Central memory CD4-positive, alpha-beta T cell (primary cell): ENCODE measurements at places on chromosomes 2 and 18.
A peak's percentile ranks its signal among the peaks of the same experiment; 100 is the strongest.

- no peak for DNase-seq
Observed at GRCh38 chr18:53253789-53254188, 913.8 kb downstream of the DCC start.

GRCh38 chr2:15798701-15799431, 141.5 kb upstream of the MYCN start:
- DNase-seq, result no peak

DNA sequence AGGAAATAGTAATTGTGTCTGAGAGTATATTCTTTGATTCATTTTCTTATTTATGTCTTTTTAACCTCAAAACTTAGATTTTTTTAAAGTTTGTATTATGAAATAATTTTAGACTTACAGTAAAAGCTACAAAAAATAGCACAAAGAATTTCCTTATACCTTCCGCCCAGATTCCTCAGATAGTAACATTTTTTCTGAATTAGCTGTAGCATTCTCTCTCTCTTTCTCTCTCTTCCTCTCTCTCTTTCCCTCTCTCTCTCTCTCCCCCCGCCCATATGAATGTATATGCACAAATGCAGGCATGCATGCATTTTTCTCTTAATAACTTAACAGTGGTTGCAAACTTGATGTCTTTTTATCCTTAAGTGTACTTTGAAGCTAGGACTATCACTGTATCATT, 361.1 kb upstream of the NRP2 start:
- no peak for DNase-seq

DNA sequence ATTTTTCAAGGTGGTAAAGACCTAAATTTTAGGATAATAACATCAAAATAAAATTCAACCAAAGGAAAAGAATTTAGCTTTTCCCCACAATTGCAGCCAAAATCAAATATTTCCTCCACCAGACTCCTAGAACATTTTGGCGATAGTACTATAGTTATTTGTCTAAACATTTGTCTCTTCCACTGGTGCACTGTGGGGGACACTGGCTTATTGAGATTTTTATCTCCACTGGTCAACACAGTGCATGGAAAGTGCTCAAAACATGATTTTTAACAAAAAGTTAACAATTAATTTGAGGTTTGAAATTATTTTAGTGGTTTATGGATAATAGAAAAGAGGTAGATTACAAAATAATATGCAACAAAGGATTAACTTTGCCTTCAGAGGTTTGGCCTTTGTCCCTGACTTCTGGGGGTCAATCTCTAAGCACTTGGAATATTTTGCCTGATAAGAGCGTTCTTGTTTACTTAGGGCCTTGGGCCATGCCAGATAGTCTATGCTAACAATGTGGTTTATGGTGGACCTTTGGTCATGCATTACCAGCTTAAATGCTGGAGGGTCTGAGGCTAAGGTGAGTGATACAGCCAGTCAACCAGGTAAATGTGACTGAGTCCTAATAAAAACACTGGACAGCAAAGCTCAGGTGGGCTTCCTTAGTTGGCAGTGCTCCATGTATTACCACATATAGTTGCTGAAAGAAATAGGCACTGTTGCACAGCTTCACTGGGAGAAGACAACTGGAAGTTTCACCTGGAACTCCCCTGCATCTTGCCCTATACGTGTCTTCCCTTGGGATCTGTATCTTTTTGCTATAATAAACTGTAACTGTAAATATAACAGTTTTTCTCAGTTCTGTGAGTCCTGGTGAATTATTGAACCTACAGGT, 67.2 kb upstream of the SATB2 start:
- DNase-seq, result no peak

GRCh38 chr2:46479265-46479664, at the start of gene TMEM247:
Gene TMEM247, plus strand, starts transcription at chr2:46479565.
- DNase-seq, result no peak

DNA sequence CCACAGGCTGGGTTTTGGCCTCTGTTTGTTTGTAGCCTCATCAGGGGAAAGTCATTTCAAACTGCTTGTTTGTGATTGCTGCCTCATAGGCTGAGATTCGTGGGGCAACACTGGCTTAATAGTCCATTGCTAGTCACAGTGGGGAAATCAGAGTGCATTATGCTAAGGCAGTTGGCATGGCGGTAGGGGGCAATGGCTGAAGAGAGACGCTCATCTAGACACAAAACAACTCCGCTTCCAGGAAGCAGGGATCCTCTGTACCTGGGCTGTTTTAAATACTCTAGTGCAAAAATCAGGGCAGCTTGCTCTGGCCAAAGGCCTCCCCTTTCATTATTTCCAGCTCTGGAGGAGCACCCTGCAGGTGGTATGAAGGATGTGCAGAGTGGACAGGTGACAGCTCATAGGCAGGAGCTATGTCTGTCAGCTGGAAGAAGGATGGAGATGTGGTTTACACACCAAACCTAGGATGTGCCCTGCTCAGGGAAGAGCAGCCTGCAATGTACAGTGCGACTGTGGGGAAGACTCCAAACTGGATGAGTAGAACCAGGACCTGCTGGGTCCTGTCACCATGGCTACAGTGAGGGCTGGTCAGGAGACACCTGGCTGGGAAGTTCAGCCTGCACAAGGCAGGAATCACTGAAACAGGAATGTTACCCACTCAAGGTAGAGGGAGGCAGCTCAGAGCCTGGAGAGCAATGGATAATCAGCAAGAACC, 234.3 kb downstream of the CLIP4 start:
- no peak for DNase-seq

DNA sequence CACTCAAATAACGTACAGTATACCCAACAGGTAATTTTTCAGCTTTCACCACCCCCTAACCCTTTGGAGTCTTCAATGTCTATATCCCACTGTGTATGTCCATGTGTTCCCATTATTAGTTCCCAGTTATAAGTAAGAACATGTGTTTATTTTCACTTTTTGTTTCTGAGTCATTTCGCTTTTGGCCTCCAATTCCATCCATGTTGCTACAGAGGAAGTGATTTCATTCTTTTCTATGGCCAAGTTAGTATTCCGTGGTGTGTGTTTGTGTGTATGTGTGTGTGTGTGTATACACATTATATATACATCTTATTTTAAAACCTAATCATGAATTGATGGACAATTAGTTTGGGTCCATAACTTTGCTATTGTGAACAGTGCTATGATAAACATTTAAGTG, 464.4 kb downstream of the CMPK2 start:
- no peak for DNase-seq

- no peak for DNase-seq
Observed at GRCh38 chr2:149185942-149186490, 144.4 kb upstream of the LYPD6 start.

- DNase-seq, result no peak
Observed at GRCh38 chr2:85905187-85905666, 16.4 kb upstream of the ST3GAL5 start.

GRCh38 chr18:69894467-69894866, 53.2 kb downstream of the CD226 start:
- no peak for DNase-seq

DNA sequence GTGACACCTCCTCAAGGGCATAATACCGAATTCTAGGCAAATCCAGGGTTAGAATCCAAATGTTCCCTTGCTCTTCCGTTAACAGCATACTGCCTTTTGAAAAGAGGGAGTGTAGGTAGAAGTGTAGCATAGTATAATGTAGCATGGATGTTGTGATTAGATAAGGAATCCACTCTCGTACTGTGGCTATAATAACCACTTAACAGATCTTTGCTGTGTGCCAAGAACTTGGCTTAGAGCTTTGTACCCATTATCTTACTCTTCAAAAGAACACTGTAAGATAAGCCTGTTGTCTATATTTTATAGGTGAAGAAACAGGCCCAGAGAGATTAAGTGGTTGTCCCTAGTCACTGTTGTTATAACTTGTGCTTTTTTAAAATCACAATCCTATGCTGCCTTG, 24.2 kb downstream of the WDR75 start:
- no peak for DNase-seq

DNA sequence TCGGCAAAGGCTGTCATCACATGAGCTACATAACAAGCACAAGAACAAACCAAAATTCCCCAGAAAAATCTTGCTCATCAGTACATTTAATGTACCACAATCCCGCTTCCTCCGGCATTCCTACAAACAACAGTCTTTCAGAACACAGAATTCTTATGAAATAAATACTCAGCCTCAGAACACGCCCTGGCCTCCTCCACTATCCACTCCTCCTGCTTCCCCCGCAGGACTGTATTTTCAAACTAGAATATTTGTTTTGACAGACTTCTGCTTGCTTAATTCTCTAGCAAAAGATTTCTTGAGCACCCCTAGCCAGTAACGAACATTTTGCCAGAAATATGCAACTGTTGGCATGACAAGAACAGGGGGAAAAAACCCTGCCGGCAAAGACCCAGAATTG, 131.2 kb downstream of the THADA start:
- no peak for DNase-seq

DNA sequence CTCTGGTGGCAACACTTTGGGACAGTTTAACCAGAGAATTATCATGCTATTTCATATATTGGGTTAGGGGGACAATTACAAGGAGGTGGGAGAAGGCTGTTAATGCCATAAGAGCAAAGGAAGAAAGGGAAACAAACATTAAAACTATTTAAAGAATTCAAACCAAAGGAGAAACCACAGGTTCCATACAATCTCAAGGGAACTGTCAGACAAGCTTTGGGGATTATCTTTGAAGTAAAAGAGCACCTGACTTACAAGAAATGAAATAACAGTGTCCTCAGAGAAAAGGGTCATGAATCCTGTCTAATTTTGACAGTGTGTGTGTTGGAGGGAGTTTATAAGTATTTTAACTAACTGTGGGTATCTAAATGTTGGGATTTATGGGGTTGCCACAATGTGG, 44.4 kb downstream of the CERS6 start:
- DNase-seq, result no peak

DNA sequence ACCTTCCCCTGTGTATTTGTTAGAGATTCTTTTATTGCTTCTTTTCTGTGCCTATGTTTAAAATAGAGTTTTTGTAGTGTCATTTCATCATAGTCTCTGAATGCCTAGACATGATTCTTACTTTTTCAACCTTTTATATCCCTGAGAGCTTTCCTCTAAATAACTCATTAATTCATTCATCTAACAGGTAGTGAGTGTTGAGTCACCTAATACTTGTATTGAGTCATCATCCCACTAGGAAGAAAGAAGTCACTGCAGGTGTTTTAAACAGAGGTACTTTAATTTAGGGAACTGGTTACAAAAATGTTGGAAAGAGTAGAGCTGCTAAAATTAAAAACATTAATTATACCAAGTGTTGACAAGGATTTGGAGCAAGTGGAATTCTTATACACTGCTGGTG, 18.5 kb upstream of the NMS start:
- DNase-seq, result no peak

GRCh38 chr18:78994531-78994930, 14.9 kb downstream of the SALL3 start:
- no peak for DNase-seq

DNA sequence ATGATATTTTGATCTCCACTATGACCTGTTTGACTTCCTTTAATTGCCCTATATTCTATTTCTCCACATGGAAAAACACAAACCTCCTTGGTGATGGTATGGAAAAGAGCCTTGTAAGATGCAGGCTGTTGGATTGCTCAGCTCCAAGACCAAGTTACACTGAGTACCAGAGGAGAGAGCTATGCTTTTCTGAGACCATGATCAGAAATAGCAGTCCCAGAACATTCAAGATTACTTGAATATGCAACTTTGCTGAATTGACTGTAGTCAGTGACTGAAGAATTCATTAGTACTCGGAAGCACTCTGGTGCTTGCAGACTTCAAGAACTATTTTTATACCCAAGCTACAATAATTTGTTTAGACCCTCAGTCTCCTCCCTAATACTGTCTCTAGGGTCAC, 310.6 kb upstream of the FSIP2 start:
- DNase-seq, result no peak

DNA sequence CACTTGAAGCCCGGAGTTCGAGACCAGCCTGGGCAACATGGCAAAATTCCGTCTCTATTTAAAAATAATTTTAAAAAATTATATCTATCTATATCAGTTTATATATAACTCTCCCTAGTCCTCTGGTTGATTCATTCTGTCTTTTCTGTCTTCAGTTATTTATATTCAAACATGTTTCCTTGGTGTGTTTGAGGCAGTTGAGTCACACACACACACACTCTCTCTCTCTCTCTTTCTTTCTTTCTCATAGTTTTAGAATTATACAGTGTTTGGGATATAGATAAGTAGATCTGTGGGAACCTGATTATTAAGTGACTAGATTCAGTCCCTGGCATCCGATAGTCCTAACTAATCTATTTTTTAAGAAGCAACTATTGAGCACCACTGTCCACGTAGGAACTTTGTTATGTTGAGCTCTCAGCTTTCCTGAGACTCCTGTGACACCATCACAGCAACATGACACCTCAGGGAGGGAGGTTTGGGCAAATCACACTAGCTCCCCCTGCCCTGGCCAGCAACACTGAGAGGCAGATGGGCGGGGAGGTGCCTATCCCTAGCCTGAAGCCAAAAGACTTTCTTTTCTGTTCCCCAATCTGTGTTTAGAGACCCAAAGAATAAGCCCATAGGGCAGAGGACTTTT, 482.7 kb downstream of the DLGAP1 start:
- DNase-seq, result no peak

DNA sequence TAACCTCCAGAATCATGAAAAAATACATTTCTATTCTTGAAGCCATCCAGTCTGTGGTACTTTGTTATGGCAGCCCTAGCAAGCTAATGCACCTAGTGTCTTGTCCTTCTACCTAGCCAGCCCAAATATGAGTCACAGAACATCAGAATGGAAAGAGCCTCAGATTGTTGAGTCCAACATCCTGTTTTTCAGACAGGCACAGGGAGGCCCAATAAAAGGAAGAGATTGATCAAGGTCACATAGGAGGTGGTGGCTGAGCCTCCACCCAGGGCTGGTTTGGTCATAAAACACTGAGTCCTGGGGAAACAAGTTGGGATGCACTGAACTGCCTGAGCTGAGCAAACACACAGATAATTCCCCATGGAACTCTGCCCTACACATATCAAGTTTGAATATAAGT, 195.5 kb downstream of the TTC32 start:
- DNase-seq, result no peak

- peak; percentile 25 for DNase-seq
Observed at GRCh38 chr2:160353166-160353565, 140.4 kb downstream of the RBMS1 start.

DNA sequence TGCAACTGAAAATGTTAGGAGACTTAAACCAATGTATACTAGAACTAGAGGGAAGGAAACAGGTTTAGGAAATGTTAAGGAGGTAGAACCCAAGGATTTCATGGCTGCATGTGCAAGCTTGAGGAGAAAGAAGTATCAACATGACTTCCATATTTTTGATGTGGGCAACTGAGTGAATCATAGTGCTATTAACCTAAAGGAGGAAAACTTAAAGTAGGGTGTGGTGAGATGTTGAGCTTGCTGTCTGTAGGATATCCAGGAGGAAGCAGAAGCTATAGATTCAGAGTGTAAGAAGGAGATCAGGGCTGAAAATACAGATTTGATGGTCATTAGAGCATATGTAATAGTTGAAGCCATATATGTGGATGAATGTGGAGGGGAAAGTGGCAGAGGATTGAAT, 31.5 kb downstream of the NDC80 start:
- no peak for DNase-seq

GRCh38 chr18:67600181-67601180, 84.0 kb upstream of the DSEL start:
- DNase-seq, result no peak

GRCh38 chr18:76932026-76932819, 109.9 kb downstream of the ZNF236 start:
- no peak for DNase-seq

GRCh38 chr2:67694445-67694844, 297.3 kb downstream of the ETAA1 start:
- DNase-seq, result no peak

GRCh38 chr2:164967781-164968228, 12.5 kb upstream of the SLC38A11 start:
- DNase-seq, result no peak
